Lung (tissue), 17 donors: ENCODE measurements at places on chromosomes 2 and 18. TPM values are rescaled to one million over a fixed set of nuclear protein-coding genes. Genes with fewer than 3 reads are reported as not detected.

GRCh38 chr18:49447810-49448745, 12.4 kb downstream of the DYM start:
- no peaks in the 10 kb centered on the region for H3K4me1 ChIP-seq
- H3K36me3 ChIP-seq: peaks cover 6% of the 10 kb centered on the region
- DNase-seq: no peak
- no peak overlapping the region for H3K4me3 ChIP-seq

GRCh38 chr2:28439763-28440162, 47.1 kb downstream of the FOSL2 start:
- DNase-seq: no peak
- no peak overlapping the region for H3K27ac ChIP-seq
- H3K4me3 ChIP-seq: no peak overlapping the region
- no peaks in the 10 kb centered on the region for H3K4me1 ChIP-seq
- H3K27me3 ChIP-seq: no peaks in the 10 kb centered on the region

DNA sequence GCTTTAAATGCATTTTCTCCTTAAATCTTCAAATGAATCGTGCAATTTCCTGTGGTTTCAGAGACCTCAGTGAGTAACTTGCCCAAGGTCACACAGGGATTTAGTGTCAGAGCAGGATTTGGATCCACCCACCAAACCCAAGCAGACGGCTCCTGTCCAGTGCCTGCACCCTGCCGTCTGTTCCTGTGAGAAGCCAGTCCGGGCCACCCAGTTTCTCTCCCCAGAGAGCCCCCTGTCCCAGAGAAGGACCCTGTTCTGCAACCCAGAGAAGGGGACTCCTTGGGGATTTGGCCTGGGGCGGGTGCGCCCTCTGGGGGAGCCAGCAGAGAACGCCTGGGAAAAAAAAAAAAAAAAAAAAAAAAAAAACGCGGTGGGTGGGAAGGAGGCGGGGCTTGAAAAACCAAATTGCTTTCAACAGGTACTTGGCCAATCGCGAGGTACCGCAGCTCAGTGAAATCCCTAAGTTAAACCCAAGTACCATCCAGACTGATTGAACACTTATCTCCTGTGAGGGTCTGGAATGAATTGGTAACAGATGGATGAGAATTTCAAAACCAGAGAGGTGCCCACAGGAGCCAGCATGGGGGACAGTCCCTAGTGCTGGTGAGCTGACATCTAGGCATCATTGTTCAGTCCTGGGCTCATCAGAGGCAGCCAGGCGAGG, 30.9 kb upstream of the REEP1 start:
- no peak overlapping the region for H3K4me3 ChIP-seq
- H3K27ac ChIP-seq: no peak overlapping the region
- no peaks in the 10 kb centered on the region for H3K36me3 ChIP-seq
- no peaks in the 10 kb centered on the region for H3K27me3 ChIP-seq
- no peaks in the 10 kb centered on the region for H3K4me1 ChIP-seq

GRCh38 chr2:23695890-23696751, 230.8 kb downstream of the ATAD2B start:
- H3K27me3 ChIP-seq: no peaks in the 10 kb centered on the region
- DNase-seq: no peak
- H3K27ac ChIP-seq: no peak overlapping the region
- no peaks in the 10 kb centered on the region for H3K36me3 ChIP-seq
- no peaks in the 10 kb centered on the region for H3K4me1 ChIP-seq

Gene FAM228A
- total RNA-seq: 3.9 TPM

GRCh38 chr2:235105821-235106359, 154.1 kb downstream of the SH3BP4 start:
- no peaks in the 10 kb centered on the region for H3K4me1 ChIP-seq
- no peak for DNase-seq
- no peaks in the 10 kb centered on the region for H3K27me3 ChIP-seq
- H3K27ac ChIP-seq: no peak overlapping the region

- H3K4me1 ChIP-seq: no peaks in the 10 kb centered on the region
- no peak overlapping the region for H3K27ac ChIP-seq
- no peak for DNase-seq
- H3K36me3 ChIP-seq: no peaks in the 10 kb centered on the region
- no peaks in the 10 kb centered on the region for H3K27me3 ChIP-seq
These were observed 37.3 kb upstream of the C18orf32 start for GRCh38 chr18:49524349-49524748.

Gene PLGLB1
- 0.92 TPM for total RNA-seq
